Inflammatory macrophage treated with lipopolysaccharide for 4 hours (primary cell): ENCODE measurements at places on chromosomes 11 and 22.
A peak's percentile ranks its signal among the peaks of the same experiment; 100 is the strongest.

DNA sequence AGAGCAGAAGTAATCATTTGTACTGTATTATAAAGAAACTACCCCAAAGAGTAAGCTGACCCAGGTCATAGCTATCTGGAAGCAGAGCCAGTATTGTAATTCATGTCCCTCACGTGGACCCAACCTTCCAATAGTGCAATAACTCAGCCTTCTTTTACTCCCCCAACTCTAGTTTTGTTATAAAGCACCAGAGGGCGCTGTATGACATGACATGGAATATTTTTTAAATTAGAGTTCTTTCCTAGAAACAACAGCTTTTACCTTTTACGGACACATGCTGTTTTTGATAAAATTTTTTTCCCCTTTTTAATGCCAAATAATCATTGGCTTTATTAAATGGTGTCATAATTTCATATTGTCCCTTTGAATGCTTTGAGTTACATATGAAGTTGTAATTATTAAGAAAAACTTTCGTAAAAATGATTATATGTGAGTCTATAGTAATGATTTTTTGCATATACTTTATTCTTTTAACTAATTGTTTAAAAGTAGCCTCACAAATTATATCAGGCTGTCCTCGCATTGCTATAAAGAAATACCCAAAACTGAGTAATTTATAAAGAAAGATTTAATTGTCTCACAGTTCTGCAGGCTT, 76.9 kb downstream of the DKK3 start:
- DNase-seq = peak; percentile 44

DNA sequence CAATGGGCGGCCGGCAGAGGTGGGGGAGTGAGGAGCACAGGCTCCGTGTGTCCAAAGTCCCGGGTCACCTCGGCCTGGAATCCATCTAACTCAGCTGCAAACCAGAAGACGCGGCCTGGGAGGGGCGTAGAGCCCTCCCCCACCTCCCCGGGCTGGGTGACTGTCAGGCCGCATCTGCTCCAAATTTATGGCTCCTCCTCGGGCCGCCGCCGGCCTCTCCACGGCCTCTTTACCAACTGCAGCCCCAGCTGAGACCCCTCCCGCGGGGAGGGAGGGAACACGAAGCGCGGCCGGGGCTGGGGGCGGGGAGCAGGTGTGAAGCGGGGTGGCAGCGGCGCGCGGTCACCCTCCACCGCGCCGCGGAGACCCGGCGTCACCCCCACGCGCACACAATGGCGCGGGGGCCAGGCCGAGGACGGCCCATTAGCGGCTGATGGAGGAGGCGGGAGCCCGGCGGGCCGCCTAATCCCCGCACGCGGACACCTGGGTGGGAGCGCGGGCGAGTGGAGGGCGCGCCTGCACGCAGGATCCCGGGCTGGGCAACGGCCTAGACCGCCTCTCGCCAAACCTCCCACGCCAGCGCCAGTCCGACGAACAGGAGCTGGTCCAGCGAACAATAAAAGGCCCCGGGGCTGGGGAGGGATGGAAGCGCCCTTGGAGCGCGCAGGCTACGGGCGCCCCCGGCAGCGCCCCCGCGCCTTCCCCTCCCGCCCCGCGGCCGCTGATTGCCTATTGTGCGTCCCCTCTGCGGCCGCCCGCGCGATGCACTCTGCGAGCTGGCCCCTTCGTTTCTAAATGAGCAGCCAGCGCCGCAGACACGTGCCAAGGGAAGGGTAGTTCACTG, 25.9 kb upstream of the ROBO3 start:
- DNase-seq = no peak

GRCh38 chr22:49705216-49705971, 122.3 kb downstream of the BRD1 start:
- no peak for DNase-seq

GRCh38 chr11:78339483-78339882, 78.1 kb downstream of the GAB2 start:
- no peak for DNase-seq

DNA sequence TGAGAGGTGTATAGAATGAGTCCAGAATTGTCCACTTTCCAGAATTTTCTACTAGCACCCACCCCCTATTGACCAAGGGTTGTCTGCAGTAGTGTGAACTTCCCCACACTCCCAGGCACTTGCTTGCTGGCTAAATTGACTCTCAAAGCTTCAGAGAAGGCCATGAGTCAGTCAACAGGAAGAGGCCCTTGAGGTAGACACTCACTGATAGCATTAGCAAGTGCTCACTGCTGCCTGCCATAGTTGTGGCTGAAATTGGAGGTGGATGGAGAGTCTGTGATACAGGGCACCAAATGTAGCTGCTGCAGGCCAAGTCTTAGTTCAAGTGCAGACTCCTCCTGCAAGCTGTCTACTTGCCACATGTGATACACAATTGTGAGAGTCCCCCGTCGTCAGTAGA, 156.8 kb downstream of the SPON1 start:
- DNase-seq = no peak

GRCh38 chr11:72829178-72829577, 15.0 kb downstream of the ATG16L2 start:
- no peak for DNase-seq

- DNase-seq = peak; percentile 84
Observed at GRCh38 chr11:83194281-83195142, 1.0 kb downstream of the ANKRD42 start.

GRCh38 chr11:131163613-131164012, 206.8 kb upstream of the NTM start:
- no peak for DNase-seq

GRCh38 chr22:20249797-20250354, 18.2 kb downstream of the RTN4R start:
- DNase-seq = no peak

GRCh38 chr11:762421-763072, 14.7 kb downstream of the GATD1 start:
- DNase-seq = peak; percentile 65

- DNase-seq = no peak
Observed at GRCh38 chr11:80054582-80055165, 613.8 kb upstream of the TENM4 start.

GRCh38 chr22:22318723-22319465, 74.3 kb downstream of the VPREB1 start:
- no peak for DNase-seq

DNA sequence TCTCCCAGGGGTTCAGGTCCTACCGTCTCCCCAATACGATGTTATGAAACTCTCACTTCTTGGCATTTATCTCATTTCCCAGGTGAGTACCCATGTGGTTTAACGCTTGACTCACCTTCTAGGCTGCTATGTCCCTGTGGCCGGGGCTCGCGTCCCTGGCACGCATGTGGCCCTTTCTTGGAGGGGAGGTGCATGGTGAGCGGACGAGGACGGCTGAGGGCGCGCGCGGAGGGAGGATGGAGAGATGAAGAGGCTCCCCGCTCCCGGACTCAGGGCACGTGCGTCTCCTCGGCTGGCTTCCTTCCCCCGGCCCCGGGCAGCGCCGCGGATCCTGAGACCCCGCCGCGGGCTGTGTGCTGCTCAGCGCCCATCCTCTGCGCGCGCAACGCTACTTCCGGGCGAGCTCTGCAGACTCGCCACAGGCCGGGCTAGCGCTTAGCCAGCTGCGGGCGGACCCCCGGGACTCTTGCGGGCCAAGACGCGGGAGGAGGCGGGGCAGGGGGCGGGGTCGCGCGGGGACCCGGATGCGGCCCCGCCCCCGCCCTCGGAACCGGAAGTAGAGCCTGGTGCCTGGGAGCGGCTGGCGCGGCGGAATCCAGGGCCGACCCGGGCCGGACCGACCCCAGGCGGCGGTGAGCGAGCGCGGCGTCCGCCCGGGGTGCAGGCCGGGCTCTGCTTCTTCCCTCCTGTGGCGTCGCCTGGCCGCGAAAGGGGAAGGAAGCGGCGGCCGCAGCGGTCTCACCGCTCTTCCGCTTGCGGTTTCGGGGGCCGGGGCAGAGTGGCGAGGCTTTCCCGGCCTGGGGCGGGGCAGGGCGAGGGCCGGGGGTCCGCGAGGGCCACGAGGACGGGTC, at the start of gene CTTN:
TSS of gene CTTN (plus strand) at position 547 of the 851 bp plus-strand sequence. CDS start 8,769 bp downstream, outside the sequence.
- peak; percentile 72 for DNase-seq

GRCh38 chr22:30609260-30610185, 2.5 kb downstream of the TCN2 start:
- DNase-seq = peak; percentile 96

- DNase-seq = no peak
Observed at GRCh38 chr11:22807855-22808570, 21.6 kb downstream of the SVIP start.

DNA sequence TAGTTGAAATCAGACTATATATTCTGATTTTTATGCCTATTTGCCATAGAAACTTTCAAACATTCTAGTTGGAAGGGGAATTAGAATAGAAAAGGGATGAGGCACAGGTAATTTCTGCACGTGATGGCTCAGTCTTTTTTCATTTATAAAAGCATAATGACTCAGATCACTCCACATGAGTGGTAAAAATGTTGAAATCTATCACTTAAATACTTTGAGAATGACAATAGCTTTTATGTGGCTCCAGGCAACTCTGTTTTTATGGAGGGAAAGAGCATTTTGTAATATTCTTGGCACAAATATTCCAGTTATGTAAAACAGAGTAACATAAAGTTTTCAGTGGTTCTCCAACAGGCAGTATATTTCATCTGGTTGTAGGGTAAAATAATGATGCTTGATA, 5.9 kb upstream of the MMP3 start:
- DNase-seq = no peak

- DNase-seq = no peak
Observed at GRCh38 chr22:39223091-39223710, 21.6 kb downstream of the PDGFB start.

DNA sequence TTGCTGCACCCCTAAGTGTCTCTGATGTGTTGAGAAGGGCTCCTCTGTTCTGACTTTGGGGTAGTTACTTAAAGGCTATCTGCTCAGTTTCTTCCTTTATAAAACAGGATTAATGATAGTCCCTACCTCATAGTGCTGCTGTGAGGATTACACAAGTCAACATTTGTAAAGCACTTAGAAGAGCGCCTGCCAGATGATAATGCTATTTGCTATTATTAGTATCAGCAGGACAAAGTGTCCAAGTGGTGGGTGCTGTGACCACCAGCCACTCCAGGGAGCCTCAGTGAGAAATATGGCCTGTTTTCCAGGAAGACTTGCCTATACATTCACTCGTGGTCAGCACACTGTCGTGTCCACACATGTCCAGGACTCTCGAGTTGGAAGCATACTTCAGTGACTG, 16.2 kb downstream of the POU2F3 start:
- DNase-seq = no peak
